NCI-H2227 treated with DMSO at 0.1 percent for 48 hours (cell line): ENCODE measurements at places on chromosomes 5 and 9.

DNA sequence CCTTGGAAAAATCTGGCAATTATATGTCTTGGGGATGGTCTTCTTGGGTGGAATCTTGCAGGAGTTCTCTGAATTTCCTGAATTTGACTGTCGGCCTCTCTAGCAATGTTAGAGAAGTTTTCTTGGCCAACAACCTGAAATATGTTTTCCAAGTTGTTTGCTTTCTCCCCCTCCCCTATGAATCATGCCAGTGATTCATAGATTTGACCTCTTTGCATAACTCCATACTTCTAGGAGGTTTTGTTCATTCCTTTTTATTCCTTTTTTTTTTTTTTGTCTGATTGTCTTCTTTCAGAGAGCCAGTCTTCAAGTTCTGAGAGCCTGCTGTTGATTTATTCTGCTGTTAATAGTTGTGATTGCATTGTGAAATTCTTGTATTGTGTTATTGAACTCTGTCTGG is 56.7 kb upstream of the SLC44A1 start:
- DNase-seq, result no peak

- DNase-seq, result no peak
Measured at GRCh38 chr9:89637787-89638186, 33.0 kb downstream of the GADD45G start.

DNA sequence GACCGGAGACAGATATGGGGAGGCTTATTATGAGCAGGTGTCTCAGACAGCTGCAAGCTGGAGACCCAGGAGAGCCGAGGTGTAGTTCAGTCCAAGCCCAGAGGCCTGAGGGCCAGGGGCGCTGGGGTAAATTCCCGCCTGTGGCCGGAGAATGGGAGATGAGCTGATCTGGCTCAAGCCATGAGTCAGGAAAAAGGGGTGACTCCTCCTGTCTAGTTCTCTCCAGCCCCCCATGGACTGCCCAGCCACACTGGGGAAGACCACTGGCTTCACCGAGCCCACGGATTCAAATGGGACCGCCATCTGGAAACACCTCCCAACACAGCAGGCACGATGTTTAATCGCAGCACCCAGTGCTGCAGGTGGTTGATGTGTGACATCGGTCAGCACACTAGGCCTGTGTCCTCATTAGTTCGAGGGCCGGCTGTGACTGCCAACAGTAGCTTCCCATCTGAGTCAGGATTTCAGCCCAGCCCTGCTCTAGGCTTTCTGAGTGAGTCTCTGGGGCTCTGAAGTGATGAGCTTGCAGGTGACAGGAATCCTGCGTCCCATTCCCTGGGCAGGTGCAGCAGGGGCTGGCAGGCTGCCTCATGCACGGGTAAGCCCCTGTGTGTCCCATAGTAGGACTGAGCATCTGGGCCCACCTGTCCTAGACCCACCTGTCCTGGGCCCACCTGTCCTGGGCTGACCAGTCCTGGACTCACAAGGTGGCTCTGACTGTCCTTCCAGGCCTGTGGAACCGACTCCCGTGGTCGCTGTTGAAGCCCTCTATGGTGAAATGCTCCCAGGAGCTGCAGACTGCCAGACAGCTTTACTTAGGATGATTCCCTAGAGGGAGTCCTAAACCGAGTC is 49.7 kb downstream of the AHRR start:
- no peak for DNase-seq

GRCh38 chr5:87408204-87408603 is 4.5 kb downstream of the CCNH start:
- DNase-seq, result no peak

GRCh38 chr9:114538241-114538640 is 33.0 kb upstream of the WHRN start:
- no peak for DNase-seq

GRCh38 chr5:68436686-68437520 is 221.3 kb downstream of the PIK3R1 start:
- DNase-seq, result no peak
